H54 (cell line): ENCODE measurements at places on chromosomes 2 and 18.

DNA sequence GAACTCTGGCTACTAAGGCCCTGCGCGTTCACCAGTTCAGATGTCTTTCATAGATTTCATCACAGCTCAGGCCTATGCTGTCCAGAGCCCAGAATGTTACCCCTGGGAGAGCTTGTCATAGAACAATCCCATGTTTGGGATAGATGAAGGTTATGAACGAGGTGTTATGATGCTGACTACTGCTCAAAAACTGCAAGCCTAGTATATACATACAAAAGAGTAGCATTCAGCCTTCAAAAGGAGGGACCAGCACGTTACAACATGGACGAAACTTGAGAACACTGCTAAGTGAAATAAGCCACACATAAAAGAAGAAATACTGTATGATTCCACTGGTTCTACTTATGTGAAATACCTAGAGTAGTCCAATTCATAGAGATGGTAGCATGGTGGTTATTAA lies 401.9 kb downstream of the NBAS start:
- no peak for DNase-seq

DNA sequence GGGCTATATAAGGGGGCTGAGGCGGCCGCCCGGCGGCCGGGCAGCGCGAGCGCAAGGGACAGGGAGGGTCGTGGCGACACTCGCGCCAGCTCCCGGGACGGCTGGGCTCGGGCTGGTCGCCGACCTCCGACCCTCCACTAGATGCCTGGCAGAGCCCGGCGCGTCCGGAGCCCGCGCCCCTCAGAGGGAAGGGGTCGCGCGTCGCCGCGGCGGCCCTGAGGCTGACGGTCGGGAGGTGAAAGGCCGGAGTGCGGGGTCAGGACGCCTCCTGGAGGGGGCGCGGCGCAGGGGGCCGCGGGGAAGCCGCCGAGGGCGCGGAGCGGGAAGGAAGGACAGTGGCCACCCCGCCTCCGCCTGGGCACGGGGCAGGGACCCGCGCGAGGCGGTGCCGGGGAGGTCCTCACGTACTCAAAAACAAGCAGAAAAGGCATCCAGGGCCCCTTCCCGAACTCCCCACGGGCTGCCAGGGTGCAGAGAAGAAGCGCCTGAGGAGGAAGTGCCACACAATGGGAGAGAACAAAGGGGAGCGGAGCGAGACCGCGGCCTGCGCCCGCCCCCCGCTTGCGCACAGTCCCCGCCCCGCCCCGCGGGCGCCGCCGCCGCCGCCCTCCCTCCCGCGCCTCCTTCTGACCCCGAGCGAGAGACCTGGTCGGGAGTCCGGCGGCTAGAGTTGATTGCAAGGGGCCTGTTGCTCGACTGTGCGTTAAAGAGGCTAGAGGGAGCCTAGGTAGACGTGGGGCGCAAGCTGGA lies 776 bp upstream of the KLF7 start:
- DNase-seq = peak; percentile 58

- DNase-seq = no peak
Measured at GRCh38 chr2:65479524-65479923, 47.1 kb upstream of the SPRED2 start.

- no peak for DNase-seq
Measured at GRCh38 chr2:111116011-111116746, 4.5 kb upstream of the BCL2L11 start.

DNA sequence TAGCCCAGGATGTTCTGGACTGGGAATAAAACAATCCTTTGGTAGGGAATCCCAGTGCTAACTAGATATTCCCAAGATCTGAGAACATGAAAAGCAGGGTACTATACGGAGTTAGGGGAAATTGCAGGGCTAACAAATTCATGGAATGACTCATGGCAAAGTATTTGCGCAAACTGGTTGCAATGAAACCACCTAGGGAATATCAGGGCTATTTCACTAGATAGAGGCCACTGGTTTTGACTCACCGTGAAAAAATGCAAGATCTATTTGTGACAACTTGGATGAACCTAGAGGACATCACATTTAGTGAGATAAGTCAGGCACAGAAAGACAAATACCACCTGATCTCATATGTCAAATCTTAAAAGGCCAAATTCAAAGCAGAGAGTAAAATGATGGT lies 233.3 kb downstream of the MBD2 start:
- peak; percentile 6 for DNase-seq

- no peak for DNase-seq
Measured at GRCh38 chr18:40653682-40654081, 1301.4 kb upstream of the PIK3C3 start.

DNA sequence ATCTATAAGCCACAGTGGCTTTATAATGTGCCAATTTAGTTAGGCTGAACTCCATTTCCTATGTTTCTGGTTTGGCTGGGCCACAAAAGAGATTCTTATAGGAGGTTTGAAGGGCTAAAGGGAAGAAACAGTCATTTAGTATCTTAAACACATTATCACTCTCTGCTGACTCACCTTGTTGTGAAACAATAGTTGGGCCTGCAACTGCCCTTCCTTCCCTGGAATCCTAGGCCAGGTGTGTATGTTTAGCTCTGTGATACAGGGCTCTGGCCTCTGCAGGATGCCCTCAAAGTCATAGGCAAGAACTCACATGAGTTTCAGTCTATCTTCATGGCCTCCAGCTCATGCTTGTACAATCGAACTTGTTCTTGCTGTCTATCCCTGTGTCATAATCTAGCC lies 400.0 kb upstream of the CELF4 start:
- no peak for DNase-seq

DNA sequence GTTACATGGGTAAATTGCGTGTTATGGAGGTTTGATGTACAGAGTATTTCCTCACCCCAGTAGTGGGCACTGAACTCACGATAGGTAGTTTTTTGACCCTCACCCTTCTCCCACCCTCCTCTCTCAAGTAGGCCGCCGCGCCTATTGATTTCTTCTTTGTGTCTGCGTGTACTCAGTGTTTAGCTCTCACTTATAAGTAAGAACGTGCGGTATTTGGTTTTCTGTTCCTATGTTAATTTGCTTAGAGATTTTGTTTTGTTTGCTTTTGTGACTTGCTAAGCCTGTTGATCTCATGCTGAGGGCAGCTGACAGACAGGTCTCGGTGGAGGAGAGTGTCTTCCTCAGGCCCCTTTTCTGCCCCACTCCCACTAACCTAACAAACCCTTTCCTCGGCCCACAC lies 36.2 kb downstream of the ACOXL start:
- no peak for DNase-seq
